IPS-NIHi11 (cell line): ENCODE measurements at places on chromosomes 12 and 14.
A peak's percentile ranks its signal among the peaks of the same experiment; 100 is the strongest.

- DNase-seq, result no peak
Observed at GRCh38 chr12:1147821-1148220, 156.8 kb downstream of the ERC1 start.

DNA sequence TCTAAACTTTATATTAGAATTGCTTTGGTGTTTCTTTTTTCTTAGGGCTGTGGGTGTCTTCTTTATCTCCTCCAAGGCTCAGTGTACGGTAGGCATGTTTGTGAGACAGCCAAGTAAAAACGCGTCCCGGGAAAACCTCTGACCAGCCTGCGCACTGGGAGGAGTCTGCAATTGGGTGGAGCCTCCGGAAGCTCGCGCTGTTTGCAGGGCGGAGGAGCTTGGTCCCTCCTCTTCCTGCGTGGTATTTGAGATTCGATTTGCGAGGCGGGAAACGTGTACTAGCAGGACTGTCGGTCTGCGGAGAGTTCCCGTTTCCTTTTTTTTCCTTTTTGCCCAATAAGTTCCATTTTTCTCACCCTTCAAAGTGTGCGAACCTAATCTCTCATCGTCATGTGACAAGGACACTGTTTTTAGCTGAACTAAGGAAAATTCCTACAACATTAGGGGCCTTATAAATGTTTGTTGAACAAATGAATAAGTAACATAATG, 182.1 kb upstream of the OTX2 start:
- no peak for DNase-seq

- no peak for DNase-seq
Observed at GRCh38 chr12:130847112-130847511, 8.1 kb upstream of the STX2 start.

GRCh38 chr12:3913278-3913677, 40.1 kb upstream of the PARP11 start:
- DNase-seq, result no peak

GRCh38 chr14:51310505-51310944, 70.5 kb downstream of the TMX1 start:
- no peak for DNase-seq

DNA sequence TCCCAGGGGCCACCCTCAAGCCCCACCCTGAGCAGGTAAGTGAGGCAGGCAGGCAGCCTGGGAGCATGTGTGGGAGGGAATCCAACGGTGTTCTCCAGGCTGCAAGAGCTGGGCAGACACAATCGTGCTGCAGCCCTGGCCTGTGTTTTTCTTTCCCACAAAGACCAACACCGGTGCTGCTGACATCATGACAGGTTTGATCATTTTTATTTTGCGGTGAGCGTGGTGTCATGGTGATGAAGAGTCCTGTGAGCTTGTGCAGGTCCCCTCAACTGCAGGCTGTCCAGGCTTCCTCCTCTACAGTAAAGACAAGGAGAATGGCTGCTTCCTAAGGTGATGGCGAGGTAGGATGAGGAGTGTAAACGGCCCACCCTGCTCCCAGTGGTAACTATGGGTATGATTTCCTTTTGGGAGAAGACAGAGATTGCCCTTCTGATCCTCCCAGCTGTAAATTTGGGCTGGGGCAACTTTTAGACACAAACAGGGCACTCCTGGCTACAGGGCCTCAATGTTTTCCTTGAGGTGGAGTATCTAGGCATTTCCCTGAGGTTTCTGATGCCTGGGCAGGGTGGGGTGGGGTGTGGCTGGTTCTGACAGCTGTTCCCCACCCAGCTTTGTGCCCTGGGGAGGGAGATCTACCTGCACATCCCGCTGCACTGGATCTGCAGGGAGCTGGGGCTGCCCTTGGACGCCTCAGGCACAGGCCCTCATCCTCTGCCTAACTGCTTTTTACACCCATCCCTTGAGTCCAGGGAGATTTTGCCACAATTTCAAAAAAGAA, 109.1 kb downstream of the VCPKMT start:
- DNase-seq, result peak; percentile 29

DNA sequence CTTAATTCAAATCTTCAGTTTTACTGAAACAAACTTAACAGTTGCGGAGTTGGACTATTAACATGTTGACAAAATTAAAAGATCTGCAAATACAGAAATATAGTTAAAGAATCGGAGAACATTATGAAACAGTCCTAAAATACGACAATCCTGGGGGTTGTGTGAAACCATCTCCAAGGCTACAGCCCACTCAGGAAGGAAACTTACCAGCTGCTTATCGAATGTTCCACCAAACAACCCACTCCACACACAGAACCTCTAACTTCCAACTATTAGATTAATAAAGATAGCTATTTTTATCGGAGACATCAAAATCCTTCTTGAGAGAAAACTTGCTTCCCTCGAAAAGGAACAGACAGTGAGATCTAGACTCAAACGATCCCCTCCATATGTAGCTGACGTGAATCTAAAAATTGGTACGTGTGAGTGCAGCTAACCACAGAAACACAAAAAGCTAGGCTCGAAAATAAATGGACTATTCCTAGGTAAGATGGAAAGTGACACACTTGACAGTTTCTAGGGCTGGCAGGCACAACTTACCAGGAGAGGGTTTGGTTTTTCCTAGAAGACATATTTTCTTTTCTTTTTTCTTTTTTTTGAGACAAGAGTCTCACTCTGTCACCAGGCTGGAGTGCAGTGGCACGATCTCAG, 12.9 kb downstream of the VPS37B start:
- no peak for DNase-seq

DNA sequence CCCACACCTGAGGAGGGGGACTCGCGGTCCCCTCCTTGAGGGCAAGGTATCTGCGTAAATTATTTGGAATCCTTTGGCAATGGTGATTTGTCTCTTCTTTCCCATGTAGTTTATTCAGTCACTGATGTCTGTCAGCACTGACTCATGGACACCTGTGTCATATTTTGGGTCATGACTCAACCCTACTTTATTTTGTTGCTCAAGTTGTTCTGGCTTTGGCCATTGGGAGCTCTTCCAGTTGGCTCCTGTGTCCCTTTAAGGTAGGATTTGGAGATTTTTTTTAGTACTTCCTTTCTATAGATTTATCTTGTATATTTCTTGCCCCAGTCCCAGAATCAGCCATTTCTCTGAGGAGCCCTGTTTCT, 47.4 kb upstream of the C14orf180 start:
- peak; percentile 2 for DNase-seq

DNA sequence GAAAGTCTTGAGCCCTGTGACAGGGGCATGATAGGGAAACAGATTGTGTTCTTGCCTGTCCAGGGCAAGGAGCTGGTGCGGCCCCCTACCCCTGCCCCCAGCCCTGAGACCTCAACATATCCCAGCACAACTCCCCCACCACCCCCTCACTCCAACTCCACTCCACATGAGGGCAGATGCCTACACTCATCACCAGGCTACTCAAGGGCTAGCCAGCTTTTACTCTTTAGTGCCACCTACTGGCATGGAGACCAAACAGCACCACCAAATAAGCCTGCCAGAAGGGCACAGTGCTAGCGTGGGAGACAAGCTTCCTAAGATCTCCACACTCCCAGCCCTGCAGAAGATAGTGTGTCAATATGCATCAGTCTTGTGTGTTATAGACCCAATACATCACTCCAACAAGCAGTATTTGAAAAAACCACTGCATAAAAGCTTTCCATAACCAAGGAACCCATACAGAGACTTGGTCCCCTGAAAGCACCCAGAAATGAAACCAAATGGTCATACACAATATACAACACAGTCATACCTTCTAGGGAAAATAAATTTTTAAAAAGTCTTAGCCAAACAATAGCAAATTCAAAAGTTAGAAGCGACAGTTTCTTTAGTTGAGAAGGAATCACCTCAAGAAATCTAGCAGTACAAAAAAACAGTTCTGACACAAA, 154.4 kb downstream of the KCNK10 start:
- peak; percentile 75 for DNase-seq

- peak; percentile 91 for DNase-seq
Observed at GRCh38 chr14:92039719-92040430, at the start of gene TRIP11. Gene TRIP11 (minus strand): TSS chr14:92040059. CDS start chr14:92039685, 374 bp downstream.

DNA sequence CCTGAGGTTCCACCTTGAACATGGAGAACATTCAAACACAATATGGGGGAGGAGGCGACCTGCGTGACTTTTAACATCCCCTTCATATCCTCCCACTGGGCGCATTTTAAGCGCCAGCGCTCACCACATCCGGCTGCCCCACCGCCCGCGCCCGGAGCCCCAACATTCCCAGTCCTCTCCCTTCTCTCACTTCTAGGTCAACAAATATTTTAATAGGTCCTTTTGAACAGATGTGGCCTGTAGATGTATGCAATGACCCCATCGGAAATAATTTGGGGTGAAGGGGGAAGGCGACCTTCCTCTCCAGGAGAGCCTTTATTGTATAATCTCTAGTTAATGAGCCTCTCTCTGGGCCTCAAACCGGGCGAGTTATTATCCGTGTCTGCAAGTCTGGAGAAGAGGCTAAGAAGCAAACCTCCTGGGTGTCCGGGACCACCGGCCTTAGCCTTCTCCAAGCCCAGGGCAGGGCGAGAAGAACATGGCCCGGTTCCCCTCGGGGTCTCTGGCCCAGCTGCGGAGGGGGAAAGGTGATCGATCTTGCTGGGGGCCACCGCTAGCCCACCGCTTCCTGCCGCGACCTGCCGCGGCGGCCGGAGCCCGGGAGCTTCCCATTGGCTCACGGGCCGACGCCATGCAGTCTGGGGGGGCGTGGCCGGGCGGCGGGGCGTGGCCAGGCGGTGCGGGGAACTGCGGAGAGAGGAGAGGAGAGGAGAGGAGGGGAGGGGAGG, 83.2 kb upstream of the HMGA2 start:
- DNase-seq, result peak; percentile 96

GRCh38 chr14:51534610-51535011, 117.1 kb upstream of the FRMD6 start:
- DNase-seq, result no peak

GRCh38 chr14:67360470-67361206, 510 bp downstream of the EIF2S1 start:
- DNase-seq, result no peak

- DNase-seq, result no peak
Observed at GRCh38 chr14:29810682-29811081, 117.0 kb downstream of the PRKD1 start.

DNA sequence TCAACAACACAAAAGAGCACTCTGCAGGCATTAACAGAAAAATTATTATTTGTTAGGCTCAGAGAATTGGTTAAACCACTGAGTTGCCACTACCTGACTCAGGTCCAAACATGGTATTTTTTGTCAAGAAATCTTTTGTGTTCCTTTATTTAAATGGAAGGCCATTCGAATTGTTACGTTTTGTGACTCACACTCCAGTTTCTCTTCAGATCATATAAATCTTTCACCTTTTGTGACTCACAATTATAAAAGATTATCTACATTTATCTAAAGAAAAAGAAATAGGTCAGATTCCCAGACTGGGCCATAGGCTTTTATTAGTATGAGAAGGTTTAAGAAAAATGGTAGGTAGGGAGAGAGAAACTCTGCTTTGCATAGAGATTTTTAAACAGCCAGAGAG, 669.8 kb downstream of the GALC start:
- DNase-seq, result no peak

DNA sequence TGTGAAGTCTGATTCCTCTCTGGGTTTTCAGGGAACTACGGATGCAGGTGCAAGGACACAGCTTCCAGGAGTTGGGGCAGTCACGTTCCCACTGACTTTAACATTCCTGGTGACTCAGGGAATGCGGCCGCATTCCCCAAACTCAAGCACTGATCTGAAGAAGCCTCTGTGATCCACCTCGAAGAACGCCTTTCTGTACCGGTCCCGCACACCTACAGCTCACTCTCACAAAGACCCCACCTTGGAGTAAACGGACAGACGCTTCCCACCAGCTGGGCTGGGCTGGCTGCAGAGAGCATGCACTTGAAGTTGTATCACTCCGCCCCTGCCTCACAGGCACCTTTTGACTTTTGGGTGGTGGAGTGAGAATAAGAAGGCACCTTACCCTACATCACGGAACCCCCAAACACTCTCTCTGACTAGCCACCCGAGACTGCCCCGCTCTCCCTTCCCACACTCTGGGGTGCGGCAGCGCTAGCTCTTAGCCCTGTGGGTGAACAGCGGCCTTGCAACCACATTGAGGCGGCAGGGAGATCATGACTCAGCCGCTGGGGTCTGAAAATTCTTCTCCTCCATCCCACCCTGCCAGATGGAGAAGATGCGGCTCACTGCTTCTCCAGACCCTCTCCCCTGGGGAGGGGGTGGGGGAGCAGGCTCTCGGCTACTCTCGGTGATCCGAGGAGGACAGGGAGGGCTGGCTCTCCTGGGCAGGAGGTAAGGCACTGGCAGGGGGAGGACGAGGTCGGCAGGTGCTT, 23.7 kb upstream of the HDAC7 start:
- DNase-seq, result no peak

GRCh38 chr12:119673634-119674033, 5.7 kb downstream of the PRKAB1 start:
- no peak for DNase-seq

- DNase-seq, result no peak
Observed at GRCh38 chr12:70427611-70428010, 61.5 kb downstream of the KCNMB4 start.

DNA sequence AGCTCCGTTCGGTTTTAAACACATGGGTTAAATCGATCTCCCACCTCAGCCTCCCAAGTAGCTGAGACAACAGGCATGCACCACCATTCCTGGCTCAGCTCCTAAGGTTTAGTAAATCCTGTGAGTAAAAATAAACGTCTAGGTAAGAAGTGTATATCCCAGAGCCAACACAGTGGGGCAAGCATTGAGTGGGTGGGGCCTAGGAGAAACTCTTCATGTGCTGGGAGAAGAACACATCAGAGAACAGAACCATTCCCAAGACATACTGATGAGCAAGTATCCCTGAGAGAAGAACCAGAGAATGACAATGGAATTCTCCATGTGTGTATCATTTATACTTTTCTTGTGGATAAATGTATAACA, 86.3 kb downstream of the SEC23A start:
- peak; percentile 8 for DNase-seq

GRCh38 chr12:52771088-52771487, 6.1 kb downstream of the KRT76 start:
- DNase-seq, result no peak

DNA sequence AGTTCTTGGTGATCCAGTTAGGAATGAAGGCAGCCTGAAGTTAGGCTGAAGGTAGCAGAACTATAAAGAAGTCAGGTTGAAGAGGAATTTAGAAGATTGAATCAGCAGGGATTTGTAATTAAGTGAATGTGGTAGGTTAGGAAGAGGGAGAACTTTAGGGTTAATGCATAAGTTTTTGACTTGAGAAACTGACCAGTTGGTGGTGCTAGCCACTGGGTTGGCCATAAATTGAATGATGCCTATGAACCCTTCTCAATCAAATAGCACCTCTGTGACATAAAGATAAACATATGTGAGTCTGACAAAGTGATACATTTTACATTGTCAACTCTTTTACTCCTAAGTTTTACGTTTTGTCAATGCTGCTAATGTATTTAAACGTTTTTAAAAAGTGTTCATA, 290.6 kb upstream of the NAV3 start:
- DNase-seq, result peak; percentile 12

- peak; percentile 38 for DNase-seq
Observed at GRCh38 chr14:73785834-73786635, 65.6 kb upstream of the PTGR2 start.

DNA sequence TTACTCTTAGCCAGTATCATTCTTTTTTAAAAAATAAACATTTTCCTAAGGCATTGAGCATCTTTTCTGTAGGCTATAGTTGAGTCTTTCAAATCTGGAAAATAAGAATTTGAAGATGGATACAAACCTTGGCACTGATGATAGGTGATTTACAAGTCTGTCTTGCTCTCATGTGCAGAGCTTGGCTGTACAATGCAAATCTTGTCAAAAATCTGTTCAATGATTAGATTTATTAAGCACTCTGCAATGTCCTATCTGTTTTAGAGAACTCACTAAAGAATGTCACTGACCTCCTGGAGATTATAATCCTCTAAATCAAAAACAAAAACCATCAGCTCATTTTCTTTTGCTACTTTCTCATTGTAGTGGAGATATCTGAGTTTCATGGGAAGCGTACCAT, 42.8 kb upstream of the AMIGO2 start:
- DNase-seq, result no peak
